NCI-H2081 treated with DMSO at 0.1 percent for 48 hours (cell line): ENCODE measurements at places on chromosomes 3 and 15.

DNA sequence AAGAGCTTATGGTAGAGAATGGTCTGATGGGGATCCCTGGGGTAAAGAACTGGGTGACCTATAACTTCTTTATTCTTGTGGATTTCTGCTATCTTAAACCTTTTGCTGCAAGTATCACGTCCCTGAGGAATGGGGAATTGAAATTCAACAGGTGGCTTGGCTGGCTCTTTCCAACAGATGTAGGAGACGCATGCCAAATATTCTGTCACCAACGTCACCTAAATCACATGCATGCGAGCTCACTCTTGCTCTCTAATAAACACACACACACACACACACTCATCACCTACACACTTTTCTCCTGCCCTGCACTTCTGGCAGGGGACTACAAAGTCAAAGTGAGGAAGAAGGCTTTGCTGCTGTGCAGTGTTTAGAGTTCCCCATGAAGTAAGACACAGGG lies 145.8 kb upstream of the NECTIN3 start:
- DNase-seq, result no peak

DNA sequence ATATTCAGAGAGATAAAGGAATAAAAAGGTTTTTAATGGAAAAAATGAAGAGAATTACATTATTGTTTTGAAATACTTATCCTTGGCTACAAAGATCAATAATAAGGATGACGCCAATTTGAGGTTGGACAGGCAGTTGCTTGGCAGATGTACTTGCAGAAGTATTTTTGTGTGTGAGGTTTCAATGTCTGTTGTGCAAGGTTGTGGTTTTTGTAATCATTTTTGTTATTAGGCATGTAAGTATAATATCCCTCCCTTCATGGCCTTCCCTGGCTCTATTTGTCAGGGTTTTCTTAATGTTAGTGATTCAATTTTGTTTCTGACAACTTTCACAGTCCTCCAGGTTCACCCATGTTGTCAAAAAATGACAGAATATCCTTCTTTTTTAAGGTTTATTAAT lies 105.9 kb downstream of the OTOL1 start:
- no peak for DNase-seq

DNA sequence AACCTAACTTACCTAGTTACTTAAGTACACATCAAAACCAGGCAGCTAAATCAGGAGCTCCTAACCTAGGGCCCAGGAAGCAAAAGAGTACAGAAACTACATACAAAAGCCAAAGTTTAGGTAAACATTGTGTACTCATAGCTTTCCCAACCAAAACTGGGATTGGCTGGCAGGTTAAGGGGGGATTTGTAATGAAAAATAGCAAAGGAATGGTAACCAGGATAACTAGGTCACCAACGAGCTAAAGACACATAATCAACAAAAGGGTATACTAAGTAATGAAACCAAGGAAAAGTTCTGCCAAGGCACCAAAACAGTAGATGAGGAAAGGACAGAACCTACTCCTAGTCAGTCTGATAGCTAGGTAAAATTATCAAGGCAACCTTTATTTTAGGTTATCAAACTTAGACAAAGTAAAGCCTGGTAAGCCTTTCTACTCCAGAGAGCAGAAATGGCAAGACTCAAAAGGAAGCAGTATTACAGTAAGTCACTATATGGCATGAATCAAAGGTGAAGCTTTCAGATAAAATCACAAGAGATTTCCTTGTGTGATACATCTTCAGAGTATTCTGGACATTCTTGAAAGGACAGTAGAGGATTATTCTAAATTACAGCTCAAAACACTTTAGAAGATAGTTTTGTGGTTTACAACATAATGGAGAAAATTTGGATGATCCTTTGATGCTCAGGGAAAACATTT lies 10.2 kb downstream of the TRA2B start:
- no peak for DNase-seq

GRCh38 chr15:50857763-50858162 lies 50.7 kb upstream of the AP4E1 start:
- no peak for DNase-seq

- no peak for DNase-seq
Observed at GRCh38 chr3:143331350-143331749, 211.8 kb downstream of the CHST2 start.

DNA sequence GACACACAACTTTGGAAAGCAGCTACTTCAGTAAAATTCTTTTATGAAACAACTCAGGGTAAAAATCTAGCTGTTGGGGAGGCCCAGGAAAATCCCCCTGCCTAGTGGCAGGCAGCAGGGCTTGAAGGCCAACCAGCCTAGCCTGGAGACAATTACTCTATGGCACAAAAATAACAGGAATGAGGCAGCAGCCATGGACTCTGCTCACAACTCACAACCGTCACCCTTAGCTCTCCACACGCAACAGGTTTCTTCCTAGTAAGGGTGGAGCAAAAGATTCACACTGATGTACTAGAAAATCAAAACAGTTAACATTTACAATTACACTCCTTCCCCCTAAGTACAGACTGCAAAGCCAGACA lies 530 bp upstream of the FBXL22 start:
- no peak for DNase-seq

DNA sequence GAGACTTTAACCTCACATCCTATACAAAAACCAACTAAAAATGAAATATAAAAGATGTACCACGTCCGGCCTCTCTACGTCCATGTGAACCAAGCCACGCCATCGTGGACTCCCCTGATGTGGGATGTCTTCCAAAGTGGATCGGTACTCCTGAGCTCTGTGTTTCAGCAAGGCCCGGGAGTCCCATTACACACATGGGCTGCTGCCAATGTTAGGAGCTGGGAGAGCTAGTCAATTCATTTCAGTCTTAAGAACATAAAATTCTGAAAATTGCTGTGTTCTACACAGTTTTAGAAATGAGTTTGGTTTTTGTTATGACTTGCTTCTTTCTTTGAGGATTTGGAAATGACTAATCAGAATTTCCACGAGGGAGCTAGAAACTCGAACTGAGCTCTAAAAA lies 131.0 kb downstream of the GABRG3 start:
- DNase-seq, result no peak

GRCh38 chr3:177960014-177960413 lies 576.2 kb upstream of the KCNMB2 start:
- no peak for DNase-seq

- no peak for DNase-seq
Observed at GRCh38 chr15:58854593-58854992, 78.9 kb downstream of the SLTM start.

DNA sequence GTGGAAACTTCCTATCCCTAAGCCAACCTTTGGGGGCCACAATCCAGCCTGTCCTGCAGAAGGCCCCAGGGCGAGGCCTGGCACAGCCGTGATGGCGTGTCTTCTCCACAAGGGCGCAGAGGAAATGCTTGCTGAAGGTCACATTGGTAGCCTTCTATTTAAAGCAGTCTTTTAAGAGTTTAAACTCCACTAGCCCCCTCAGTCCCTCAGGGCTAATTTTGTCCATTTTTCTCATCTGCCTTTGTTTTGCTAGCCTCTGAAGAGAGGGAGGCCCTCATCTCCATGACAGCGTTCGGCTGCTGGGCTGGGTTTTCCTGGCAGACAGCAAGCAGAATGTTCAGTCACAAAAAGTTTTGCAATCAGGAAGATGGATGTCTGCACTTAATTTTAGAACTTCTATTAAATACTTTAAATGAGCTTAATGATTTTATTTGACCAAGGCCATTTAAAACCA lies 40.8 kb downstream of the RARB start:
- no peak for DNase-seq

DNA sequence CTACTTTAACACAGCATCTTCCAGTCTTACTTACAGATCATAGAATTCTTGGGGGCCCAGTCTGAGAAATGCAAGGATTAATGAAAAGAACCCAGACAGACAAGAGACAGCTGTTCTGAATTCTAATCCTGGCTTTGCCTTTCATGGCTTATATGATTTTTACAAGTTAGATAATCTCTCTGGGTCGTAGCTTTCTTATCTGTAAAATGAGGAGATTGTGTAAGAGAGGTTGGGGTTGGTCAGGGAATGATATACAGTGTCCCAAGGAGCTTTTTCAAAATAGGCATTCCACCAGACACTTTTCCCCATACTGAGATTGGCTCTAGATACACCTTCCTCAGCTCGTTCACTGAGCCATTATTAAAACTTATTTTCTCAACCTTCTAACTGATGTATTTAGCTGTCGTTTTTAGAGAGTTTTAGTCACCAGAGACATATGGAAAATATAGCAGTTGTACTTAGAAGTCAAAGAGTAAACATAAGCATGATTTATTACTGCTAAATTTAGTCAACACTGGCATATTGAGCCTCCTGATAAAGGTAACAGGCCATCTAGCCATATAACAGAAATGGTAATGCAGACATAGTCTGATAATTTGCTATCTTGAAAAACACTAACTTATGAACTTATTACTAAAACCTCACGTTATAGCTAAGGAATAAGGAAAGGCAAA lies 163.0 kb upstream of the MLF1 start:
- DNase-seq, result no peak

GRCh38 chr15:93671387-93671943 lies 559.9 kb upstream of the MCTP2 start:
- no peak for DNase-seq

GRCh38 chr15:66025972-66026371 lies 156.7 kb downstream of the RAB11A start:
- DNase-seq, result no peak

GRCh38 chr3:113185194-113185835 lies 26.0 kb upstream of the BOC start:
- no peak for DNase-seq

DNA sequence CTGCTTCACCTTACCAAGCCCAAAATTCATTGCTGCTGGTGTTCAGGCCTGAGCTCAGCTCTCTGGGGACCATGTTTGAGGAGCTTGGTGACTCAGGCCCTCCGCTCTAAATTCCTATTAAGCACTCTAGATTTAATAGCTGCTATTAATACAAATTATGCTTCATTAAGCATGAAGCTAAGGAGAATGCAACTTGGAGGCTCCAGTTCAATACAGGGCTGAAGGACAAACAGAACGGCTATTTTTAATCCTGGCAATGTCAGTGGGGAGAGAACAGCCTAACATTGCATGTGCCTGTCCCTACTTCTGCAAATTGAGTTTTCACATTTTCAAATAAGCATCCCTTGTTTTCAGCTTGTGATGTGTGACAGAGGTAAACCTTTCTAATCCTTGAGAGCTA lies 80.1 kb upstream of the TRIM42 start:
- DNase-seq, result no peak

DNA sequence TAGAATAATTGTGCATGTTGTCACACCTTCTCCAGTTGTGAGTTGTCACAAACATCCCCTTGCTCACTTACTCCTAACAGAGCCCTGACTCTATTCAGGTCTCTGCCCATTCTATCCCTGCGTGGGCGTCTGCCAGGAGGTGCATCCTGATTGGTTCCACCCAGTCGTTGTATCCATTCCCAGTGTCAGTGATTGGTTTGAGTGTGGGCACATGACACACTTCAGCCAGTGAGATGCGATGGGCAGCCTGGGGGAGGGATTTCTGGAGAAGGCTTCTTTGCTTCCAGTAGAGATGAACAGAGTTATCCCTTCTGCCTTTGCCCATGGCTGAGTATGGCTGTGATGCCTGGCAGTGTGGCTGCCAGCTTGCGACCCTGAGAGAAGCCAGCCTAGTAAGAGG lies 18.7 kb downstream of the PXYLP1 start:
- DNase-seq, result no peak

DNA sequence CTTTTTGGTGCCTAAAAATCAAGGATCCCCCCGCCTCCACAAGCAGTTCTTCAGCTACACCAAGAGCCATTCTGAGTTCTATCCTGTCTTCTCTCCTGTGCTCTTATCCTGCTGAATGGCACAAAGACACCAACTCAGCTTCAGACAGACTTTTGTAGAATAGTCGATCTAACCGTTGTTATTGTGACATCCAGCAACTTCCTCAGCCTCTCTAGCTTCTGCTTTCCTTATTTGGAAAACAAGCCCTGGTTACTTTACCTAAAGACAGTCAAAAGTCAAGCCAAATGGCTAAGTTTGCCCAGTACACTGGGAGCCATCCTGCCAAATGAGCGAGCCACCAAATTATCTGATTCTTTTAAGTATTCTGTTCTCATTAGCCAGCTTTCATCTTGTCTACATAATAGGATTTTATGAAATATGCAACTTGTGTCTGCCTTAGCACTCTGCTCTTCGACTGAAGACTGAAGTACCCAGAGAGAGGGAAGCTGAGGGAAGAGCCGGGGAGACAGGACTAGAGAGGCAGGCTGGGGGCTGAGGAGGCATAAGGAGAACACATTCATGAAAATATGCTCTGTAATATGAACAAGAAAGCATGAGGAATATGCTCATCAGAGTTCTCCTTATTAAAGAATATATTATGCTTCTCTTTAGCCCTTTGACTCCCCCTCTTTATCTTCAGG lies 35.1 kb downstream of the LYZL4 start:
- no peak for DNase-seq

- no peak for DNase-seq
Observed at GRCh38 chr3:131804565-131805133, 230.2 kb downstream of the CPNE4 start.

- no peak for DNase-seq
Observed at GRCh38 chr3:111767756-111768445, 91.2 kb upstream of the PHLDB2 start.

- no peak for DNase-seq
Observed at GRCh38 chr15:83404121-83404520, 43.0 kb upstream of the SH3GL3 start.

DNA sequence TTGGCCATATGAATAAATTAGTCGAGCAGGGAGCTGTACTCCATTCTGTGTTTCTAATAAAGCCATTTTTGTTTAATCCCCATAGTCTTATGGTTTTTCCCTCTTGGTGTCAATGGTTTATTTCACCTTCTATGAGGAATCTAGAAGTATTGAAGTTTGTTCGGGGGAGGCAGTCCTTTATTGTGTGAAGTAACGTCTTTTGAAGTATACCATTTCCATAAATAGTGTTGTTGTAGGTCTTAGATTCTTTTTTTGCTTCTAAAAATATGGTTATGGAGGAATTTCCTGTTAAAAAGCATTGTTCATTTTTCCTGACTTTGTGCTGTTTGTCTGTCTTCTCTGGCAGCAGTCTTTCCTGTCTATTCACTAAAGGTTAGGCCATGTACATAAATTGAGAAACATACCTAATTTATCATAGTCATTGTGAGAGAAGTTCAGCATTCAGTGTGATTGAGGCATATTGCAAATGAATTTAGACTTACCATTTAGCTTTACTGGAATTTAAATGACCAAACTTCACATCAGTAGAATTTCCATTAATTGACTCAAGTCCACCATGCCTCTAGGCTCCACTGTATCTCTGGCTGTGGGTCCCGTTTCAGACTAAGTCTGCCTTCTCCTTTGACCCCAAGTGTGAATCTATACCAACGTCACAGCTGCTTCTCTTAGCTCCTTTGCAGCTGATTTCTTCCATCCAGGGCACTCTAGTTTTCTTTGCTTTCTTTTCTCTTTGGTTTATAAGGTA lies 37.3 kb downstream of the YEATS2 start:
- no peak for DNase-seq

DNA sequence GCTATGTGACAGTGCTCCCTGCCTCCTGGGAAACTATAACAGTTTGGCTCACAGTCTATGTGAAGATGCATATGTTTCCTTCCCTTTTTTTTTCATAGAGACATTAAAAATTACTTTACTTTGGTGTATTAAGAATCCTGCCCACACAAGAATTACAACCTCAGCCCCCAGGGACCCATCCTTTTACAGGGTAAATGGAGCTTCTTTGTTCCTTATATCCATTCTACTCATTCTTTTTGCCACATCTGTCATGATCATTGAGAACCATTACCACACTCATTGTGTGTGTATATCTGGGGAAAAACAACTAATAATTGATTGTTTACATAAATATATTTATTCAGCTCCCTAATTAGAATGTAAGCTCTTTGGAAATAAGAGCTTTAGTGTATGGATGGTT lies 157.4 kb downstream of the SSR3 start:
- DNase-seq, result no peak
